ENCODE measurements at places on chromosomes 16 and 17.
A peak's percentile ranks its signal among the peaks of the same experiment; 100 is the strongest.

GRCh38 chr16:10992797-10993196 is 48.4 kb downstream of the CLEC16A start:
- DNase-seq = peak; percentile 77

GRCh38 chr16:86467490-86467889 is 42.8 kb upstream of the FOXF1 start:
- DNase-seq = no peak

GRCh38 chr17:22265807-22266206 is 573.5 kb downstream of the KCNJ18 start:
- DNase-seq = no peak

DNA sequence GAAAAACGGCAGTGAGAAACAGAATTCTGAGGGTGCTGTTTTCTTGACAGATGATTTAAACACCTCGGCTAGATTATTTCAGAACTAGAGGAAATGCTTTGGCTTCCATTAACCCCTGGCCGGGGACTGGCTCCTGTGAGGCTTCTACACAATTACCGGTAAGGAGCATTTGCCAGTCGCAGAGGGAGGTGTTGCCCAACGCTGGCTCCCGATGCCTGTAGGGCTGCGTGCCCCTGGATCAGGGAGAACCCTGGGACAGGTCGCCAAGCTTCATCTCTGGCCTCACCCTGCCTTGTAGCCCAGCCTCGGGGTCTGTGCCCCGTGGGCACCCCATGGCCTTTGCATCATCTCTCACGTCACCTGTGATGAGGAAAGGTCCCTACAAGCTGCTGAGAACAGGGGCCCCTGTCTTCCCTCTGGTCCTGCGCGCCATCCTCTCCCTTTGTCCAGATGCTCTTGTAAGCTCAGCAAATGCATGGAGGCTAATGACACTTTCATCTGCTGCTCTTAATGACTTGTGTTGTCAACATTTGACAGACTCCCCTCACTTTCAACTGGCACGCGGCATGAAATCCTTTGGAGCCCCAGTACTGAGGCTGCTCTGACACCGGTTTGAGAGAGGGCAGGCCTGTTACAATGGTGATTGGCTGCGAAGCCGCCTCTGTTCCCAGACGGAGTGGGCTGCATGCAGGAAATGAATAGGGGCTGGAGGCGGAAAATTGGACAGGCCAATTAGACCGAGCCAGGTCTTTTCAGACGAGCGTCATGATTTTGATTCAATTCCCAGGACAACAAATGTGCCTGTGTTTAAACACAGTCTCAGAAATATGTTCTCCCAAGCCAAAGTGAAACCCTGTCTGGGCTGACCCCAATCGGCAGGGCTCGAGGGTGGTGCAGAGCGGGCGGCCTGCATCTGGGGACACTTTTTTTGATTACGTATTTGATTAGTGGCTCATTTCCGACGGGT is 85.5 kb upstream of the DOC2B start:
- no peak for DNase-seq

DNA sequence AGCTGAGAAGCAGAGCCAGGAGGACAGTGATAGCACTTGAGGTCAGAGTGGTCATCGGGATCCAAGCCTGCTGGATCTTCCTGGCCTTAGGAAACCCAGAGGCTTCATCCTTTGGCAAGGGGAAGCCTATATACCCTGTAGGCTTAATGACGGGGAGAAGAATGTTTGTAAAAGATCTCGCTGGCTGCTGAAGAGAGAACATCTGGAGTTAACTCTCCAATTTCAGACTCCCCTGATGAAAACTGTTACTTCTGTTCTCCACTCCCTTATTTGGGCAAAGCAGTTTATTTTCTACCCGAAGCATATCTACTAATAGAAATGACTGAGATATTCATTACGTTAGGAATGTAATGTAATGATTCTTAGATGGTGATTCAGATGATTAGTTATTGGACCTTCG is 487.0 kb downstream of the CDH13 start:
- no peak for DNase-seq

DNA sequence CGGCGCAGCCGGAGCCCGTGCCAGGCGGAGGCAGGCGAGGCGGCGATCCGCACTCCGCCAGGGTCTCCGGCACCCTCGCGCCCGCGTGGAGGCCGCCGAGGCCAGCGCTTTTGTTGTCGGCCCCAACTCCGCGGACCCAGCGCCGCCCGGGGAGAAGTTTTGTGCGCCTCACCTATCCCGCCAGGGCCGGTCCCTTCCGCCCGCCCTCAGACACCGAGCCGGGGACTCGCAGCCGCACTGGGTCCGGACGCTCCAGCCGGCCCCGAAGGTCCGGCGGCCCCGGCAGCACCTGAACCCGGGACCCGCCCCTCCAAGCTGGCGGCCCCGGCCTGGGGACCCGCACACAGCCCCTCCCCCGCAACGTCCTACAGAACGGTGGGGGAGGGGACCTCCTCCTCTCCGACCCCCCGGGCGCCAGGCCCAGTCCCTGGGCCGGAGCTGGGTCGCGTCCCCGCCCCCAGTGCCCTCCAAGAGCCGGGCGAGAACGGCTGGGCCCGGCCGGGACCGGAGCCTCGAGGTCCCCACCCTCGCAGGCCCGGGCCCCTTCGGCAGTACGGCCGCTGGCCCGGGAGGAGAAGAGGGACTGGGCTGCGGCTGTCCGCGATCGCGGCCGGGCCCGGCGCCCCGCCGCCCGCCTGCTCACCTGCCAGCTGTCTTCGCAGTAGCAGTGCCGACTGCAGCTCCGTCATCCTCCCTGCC is 698 bp downstream of the UBE2G1 start:
- DNase-seq = no peak

DNA sequence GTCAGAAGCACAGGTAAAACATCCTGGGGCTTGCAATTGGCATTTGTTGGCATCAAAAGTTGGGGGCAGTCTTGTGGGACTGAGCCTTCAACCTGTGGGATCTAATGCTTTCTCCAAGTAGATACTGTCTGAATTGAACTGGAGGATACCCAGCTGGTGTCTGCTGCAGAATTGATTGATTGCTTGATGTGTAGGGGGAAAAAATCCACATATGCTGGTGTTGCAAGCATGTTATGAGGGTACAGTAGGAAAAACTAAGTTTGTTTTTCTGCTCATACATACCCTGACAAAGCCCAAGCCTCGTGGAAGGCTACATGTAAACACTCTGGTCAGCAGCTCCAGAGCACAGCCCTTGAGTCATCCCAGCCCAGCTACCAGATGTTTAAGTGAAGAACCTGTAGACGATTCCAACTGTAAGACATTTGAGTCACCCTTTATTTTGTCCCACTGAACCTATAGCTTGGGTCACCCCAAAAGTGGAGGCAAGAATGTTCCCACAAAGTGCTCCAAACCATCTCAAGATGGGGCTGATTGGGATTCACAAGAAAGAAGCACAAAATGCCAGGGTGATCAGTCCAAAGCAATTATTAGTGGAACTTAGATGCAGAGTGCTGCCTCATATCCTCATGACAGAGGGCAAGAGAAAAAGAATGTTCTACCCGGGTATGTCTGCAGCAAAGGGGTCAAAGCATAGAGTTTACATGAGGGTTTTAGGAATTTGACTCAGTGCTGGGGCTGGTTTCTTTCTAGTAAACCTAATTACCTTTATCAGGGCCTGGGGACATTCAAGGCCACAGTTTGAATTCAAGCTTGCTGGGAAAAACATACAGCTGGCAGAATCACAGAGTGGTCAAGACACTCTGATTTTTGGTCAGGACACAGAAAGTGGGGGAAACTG is 9.6 kb upstream of the APPBP2 start:
- peak; percentile 95 for DNase-seq

DNA sequence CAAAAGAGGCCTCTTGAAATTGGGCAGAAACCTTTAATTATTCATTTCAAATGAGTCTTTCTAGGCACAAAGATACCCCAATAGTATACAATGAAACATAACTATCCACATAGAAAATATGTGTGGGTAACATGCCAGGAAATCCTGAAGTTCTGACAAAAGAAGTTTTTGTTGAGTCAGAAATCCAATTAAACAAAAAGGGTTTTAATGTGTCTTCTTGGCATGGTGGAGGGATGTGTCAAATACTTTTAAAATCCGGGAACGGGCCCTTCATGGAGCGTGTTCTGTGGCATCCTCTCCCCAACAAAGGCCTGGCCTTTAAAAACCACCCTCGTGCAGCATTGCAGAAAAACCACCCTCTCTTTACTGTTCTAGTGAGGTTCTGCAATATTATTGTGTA is 14.2 kb downstream of the CDRT4 start:
- no peak for DNase-seq

Data from amniotic epithelial cell (primary cell).